AG09309 (cell line): ENCODE measurements at places on chromosomes 2 and 18.

DNA sequence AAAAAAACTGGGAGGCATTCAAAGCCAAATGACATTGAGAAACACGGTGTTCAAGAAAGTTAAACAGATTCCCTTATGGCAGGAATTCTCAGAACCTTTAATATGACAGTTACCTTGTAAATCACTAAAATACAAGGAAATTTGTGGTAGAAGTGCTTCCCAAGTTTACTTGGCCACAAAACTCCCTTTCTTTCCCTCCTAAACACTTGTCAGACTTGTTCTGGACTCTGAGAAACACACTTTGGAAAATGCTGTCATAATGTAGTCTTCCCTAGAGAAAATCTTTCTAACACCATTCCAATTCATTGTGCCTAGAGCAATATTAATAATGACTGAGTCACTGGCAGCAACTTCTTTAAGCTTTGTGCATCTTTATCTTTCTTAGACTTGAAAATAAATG, 140.4 kb downstream of the ANKRD44 start:
- no peak for DNase-seq

DNA sequence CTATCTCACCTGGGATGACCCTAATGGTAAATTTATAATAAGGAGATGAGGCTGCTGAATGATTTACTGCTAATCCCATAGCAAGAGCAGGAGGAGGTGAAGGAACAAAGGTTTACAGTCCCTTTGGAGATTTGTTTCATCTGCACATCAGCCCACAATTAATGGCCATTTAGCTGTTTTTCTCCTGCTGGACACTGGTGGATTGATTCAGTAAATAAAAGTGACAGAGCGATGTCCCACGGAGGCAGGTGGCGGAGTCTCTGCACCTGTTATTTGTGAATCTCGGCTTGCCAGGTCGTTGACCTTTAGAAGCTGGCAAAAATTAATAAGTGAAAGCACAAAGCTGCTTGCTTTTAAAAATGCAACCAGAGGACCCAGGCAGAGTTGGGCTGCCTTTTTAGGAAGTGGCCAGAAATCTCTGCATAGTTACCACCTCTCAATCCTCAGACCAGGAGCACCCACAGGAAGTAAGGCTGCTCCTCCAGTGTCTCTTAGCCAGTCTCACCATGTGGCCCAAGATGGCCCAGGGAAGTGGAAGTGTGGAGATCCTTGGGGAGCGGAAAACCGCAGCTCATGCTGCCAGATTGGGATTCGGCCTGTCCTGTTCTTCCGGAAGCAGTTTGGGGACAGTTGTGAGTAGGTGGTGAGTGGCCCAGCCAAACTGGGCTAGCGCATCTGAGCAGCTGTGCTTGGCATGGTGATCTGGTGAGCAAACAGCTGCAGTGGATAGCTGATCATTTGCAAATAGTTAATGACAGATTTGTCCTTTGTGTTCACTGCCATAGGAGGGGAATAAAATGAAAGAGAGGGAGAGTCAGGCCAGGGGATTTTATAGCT, 1005.7 kb upstream of the PIK3C3 start:
- no peak for DNase-seq

GRCh38 chr18:5419601-5420000, 124.1 kb upstream of the ZBTB14 start:
- DNase-seq, result no peak

DNA sequence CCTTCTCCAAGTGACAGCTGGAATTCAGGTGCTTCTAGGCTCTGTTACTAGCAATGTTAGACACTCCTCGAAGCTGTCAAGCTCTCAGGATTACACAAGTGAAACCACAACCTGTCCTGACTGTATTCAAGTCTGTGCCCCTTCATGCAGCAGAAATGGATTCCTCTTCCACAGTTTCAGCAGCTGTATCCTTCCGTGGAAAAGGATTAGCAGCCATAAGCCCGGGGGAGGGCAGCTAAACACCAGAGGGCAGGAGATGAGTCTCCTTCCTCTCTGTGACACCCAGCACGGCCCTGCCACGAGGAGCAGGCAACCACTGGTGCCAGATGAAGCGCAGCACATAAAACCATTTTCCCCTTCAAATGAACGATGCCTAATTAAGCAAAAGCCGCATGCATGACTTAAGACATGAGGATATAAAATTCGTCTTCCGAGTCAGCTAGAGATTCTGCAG, 1.2 kb downstream of the ST3GAL5 start:
- no peak for DNase-seq
